Stimulated activated CD8-positive, alpha-beta memory T cell treated with anti-CD3 and anti-CD28 coated beads, Interleukin-15, amount 100 ng/mL, for 24 hours (primary cell): ENCODE measurements at places on chromosomes 2 and 18.

GRCh38 chr2:27407798-27408491 is 1.4 kb downstream of the PPM1G start:
- no peak for DNase-seq

- DNase-seq: no peak
Observed at GRCh38 chr2:147696426-147696825, 148.4 kb upstream of the ACVR2A start.

DNA sequence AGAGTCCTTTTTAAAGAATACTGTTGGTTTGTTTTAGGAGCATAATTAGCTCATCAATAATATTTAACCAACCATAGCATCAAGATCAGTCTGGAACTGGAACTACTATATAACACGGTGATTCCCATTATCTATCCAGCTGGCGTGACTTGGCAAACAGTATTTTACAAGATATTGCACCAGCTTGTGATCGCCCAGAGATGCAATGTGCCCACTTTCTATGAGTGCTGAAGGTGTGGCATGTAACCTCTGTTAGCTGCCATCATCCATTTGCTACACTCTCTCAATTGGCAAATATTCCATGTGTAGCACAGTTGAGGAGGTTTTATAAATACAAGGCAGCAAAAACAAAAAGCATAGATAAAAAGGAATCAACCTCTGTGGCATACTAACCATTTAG is 64.9 kb downstream of the FIGN start:
- DNase-seq: no peak

DNA sequence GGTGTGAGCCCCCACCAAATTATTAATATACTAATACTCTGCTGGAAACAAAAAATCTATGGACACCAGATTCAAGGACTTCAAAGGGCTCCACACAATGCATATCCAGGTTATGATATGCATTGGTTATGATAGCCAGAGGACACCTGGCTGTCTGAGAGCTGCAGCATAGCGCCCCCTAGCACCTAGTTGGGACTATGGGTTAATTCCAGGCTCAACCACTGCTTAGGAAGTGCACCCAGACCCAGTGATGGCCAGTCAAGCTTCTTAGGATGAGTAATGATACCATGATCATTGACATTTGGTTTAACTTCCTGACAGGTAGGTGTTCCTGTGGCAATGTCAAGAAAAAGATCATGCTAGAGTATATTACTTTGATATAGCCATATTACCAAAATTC is 3.8 kb upstream of the FRZB start:
- no peak for DNase-seq

DNA sequence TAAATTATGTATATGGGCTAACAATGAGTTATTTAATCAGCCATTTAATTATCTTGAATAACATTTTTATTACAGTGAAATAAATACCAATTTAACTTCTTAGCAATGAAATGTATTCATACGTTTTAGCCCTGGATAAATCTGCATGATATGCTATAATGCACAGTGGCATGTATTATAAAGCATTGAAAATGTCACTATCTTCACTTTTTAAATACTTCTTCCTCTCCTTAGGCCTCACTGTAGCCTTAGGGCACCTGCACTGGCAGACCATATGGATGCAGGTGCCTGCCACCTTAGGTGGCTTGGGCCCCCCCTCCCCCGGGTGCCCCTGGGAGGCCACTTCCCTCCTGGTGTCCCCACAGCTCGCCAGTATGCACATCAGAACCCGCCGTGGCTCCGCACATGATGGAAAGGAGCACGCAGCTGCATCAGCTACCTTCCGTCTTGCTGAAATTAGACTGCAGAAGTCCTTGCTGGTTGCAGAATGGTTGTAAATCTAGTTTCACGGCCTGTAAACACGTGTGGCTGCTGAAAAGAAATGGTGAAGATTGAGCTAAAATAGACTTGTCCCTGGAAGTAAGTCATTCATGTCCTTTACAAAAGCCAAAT is 56.7 kb downstream of the ADI1 start:
- DNase-seq: no peak

GRCh38 chr2:27489118-27489497 is 435 bp downstream of the IFT172 start:
- DNase-seq: no peak

DNA sequence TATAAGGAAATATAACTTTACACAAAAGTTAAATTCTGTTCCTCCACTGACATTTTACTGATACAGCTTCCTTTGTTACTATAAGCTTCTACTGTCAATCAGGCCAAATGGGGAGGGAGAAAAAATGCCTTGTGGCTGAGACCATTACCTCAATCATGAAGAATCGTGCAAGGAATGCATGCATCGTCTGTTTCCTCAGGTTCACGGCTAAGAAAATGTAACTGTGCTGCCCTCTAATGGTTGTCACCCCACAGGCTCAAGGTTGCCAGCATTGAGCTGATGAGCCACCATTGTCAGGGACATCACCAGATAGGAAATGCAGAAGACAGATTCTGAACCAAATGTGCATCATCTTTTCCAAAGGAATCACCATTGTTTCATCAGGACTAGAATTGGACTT is 426.9 kb downstream of the CDH2 start:
- no peak for DNase-seq

DNA sequence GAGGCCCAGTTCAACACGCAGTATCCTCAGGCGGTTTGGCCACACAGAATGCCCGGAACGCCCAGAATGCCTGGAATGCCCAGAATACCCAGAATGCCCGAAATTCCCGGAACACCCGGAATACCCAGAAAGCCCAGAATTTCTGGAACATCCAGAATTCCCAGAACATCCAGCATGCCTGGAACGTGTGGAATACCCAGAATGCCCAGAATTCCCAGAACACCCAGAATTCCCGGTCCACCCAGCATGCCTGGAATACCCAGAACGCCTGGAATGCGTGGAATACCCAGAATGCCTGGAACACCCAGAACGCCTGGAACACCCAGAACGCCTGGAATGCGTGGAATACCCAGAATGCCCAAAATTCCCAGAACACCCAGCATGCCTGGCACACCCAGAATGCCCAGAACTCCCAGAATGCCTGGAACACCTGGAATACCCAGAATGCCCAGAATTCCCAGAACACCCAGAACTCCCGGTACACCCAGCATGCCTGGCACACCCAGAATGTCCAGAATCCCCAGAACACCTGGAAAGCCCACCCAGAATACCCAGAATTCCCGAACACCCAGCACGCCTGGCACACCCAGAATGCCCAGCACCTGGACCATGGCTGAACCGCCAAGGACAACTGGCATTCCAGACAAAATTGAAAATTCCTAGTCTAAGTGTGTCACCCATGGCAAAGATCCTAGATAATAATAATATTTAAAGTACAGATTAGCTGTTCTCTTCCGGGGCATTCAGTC is 487.4 kb upstream of the SALL3 start:
- no peak for DNase-seq

- DNase-seq: no peak
Observed at GRCh38 chr2:222819722-222820333, 41.0 kb upstream of the ACSL3 start.

- no peak for DNase-seq
Observed at GRCh38 chr2:191209340-191209739, 35.9 kb upstream of the MYO1B start.

DNA sequence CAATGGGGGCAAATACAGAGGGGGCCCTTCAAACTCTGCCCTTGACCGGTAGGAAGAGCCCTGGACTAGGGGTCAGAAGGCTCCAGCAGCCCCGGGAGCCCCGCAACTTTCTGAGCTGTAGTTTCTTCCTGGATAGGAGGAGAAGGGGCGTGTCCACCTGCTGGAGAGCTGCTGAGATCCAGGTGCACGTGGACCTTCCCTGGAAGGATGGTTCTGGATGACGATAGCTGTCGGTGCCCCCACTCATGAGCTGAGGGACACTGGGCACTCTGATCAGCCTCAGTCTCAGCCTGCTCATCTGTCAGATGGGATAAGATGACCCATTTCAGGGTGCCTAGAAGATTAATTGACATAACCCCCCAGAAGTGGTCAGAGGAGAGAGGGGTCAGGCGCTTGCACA is 125.2 kb upstream of the HDAC4 start:
- DNase-seq: no peak

DNA sequence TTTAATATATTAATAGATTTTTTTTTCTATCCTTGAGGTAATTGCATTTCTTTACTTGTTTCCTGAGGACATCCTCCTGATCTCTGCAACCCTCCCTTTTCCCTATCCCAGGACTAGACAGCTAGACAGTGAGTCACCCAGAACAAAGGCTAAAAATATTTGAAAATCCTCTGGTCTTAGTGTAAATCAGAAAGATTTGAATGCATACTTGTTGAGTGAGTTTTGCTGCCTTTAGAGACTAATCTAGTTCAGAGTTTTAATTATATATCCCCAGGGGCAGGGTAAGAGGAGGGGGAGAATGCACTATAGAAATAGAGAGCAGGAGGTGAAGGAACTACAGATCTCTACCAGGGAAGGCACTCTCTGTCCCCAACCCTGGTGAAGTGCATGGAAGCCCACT is 202.3 kb upstream of the TCF4 start:
- no peak for DNase-seq

GRCh38 chr18:26307161-26307773 is 81.0 kb downstream of the TAF4B start:
- DNase-seq: no peak

DNA sequence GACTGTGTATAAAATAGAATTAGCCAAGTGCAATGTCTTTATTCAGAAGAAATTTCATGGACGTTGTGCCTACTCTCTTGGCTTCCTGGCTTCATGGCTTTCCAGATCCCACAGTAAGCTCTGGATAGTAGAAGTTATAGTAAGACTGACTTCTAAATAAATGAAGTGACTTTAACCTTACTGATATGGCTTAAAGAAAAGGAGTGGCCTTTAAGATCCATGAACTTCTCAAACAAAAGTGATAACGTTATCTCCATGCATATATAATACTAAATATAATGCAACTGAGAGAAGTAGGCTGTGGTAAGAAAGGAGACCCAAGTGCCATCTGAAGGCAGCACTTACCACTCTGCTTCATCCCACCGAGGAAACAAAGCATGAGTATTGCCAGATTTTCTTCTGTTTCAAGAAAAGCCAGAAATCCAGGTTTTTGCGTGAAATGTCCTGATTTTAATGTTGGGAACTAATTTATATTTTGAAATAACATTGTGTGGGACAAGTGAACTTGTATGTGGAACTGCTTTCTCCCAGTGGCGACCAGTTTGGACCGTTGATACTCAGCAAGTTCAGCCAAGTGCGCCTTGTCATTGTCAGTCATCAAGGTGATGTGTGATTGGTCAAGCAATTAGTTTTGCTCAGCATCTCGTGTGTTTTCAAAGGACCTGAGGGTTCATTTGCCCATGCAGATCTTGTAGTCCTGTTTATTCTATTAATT is 13.9 kb upstream of the IL37 start:
- no peak for DNase-seq

DNA sequence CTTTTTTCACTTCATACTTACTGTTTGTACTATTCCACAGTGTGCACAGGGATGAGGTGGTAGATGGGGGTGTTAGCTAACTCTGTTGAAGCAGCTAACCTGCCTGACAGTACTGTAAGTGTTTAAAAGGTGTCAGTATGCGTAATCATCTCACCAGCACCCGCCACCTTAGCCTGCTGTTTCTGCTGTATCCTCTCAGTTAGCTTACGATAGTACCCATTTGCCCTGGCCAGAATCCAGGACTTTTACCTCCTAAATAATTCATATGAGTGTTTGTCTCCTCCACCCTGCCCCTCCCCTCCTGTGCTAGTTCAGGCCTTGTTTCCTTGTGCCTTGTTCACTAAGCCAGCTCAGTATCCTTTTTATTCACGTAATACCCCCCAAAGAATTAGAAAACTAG is 34.2 kb downstream of the TRAPPC12 start:
- DNase-seq: no peak

DNA sequence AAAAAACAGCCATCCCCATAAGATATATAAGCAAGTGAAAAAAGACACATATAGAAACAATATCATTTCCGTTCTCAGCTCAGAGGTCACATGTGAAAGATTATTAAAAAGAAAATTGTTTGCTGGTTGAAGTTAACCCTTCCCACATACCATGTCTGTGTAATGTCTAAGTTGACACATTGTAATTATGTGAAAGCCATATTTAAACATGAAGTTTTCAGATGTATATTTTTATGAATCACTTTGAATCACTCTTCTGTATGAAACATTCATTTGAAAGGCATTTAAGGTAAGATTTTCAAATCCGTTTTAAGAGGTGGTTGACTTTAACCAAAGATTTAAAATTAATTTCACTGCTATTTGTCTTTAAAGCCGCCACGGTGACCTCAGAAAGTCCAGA is 441.9 kb downstream of the RND3 start:
- DNase-seq: no peak

DNA sequence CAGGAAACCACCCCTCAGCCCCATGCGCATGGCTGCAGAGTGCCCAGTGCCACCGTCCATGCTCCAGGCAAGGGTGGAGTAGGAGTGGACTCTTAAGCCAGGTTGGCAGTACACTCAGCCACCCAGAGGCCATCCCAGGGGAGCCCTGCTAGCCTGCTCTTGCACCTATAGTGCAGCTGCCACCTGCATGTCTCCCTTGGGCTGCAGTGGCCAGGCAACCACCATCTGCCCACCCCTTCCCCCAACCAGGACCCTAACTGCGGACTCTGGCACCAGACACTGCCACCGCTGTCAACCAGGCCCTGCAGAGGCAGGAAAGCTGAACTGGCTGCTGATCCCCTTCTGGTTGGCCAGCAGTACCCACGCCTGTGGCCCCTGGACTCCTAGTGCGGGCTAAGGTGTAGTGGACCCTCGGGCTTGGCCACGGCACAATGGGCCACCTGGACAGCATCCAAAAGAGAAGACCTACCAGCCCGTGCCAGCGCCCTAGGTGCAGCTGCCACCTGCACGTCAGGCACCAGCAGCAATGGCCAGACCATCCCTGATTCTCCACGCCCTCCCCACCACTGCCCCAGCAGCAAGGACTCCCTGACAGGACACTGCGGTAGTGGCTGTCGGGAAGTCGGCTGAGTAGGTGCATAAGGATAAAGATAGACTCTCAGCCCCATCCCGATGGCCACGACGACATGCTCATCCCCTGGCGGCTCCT is 72.8 kb downstream of the RPIA start:
- DNase-seq: no peak

- no peak for DNase-seq
Observed at GRCh38 chr2:216727346-216728122, 32.2 kb upstream of the IGFBP5 start.

- no peak for DNase-seq
Observed at GRCh38 chr2:20539776-20540586, 93.1 kb downstream of the RHOB start.

DNA sequence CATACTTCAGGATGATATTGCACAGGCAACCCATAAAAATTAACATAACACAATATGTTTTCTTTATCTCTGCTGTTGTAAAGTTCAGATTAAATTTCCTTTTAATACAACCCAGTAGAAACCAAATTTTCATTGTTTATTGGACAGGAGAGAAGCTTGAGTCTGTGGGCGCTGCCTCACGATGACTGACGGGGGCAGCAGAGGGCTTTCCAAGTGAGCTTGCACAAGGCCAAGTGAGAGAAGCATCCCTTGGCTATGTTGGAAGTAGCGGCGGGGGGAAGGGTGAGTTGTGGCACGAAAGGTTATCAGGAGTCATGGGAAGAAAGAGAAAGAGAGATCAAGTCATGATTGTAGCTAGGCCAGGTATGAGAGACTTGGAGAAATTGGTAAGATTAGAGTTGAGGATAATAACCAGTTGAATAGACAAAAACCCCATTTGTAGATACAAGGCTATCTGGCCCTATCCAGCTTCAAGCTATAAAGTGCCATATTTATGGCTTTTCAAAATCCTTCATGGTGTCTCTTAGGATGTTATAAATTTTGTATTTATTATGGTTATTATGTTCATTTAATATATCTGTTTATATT is 413.7 kb upstream of the FAM98A start:
- no peak for DNase-seq

GRCh38 chr2:17805166-17805565 is 11.1 kb upstream of the MSGN1 start:
- no peak for DNase-seq
